Frontal cortex (tissue), 4 donors: ENCODE measurements at places on chromosomes 2 and 18.

DNA sequence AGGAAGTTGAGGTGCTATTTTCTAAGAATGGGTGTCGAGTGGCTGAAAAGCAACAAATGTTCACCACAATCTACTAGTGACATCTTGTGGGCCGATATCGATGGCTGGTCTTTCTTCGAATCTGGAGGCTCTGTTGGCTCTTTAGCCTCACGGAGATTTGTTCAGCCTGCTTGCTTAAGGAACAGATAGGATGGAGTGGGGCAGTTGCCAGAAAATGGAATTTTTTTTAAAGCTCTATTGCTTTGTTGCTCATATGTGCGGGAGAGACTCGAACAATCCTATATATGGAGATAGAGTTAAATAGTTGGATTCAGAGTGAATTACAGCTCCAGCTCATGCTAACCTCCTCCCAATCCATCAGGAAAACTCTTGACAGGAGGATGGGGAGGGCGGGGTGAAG lies 70.9 kb upstream of the LYPD6B start:
- DNase-seq = no peak

DNA sequence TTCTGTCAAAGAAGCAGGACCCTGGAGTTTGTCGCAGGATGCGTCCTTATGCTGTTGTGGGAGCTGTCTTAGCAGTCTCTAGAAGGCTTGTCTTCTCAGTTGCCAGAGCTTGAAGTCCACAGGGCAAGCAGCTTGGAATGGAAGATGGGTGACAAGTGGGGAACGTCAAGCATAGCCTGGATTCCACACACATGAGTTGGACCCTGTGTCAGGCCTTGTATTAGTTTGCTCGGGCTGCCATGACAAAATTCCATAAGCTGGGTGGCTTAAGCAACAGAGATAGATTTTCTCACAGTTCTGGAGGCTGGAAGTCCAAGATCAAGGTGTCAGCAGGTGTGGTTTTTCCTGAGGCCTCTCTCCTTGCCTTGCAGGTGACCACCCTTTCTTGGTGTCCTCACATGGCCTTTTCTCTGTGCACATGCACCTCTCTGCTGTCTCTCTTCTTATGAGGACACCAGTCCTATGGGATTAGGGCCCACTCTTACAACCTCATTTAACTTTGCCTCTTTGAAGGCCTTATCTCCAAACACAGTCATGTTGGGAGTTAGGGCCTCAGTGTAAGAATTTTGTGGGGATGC lies 51.3 kb downstream of the THNSL2 start:
- no peak for DNase-seq

GRCh38 chr2:199985625-199986207 lies 30.3 kb downstream of the MAIP1 start:
- no peak for DNase-seq

GRCh38 chr2:118830881-118831280 lies 16.6 kb downstream of the EN1 start:
- DNase-seq = no peak

DNA sequence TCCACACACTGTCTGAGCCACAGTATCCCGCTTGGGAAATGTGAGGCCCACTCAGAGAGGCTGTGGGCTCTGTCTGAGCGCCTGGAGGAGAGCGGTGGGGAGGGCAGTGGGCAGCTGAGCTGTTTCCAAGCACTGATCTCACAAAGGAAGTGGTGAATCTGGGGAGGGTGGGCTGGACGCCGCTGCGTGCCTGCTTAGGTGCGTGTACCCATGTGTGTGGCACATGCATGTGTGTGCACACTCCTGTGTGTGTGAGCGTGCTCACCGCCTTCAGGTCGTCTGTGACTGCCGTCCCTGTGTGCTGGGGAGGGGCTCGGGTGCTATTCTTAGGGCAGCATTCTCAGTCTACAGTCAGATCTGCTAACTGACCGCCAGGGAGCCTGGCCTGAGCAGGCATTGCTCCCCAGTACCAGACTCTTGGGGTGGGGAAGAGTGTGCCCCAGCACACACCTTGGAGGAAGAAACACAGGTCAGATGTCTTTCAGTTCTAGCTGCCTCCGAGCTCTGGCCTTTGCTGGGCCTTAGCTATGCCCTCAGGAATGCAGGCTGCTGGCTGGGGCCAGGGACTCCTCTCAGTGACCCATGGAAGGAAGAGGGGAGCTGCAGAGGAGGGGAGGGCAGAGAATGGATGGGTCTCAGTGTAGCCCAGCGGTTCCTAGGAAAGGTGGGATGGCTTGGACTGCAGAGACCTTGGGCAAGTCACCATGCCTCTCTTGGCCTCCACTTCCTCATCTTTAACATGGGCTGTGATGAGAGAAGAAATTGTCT lies 31.4 kb downstream of the KCNIP3 start:
- no peak for DNase-seq

DNA sequence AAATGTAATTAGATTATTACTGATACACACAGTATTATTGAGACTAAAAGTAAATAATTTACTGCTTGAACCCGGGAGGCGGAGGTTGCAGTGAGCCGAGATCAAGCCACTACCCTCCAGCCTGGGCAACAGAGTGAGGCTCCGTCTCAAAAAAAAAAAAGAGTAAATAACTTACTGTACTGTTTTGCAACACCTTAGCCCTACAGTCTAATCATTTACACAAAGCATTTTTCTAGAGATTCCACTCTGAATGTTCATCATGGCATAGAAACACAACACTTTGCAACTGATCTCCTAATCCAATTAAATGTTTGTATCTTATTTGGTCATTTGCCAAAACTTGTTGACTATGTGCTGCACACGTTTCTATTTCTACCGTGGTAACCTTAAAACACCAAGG lies 23.4 kb upstream of the RMP24 start:
- no peak for DNase-seq

DNA sequence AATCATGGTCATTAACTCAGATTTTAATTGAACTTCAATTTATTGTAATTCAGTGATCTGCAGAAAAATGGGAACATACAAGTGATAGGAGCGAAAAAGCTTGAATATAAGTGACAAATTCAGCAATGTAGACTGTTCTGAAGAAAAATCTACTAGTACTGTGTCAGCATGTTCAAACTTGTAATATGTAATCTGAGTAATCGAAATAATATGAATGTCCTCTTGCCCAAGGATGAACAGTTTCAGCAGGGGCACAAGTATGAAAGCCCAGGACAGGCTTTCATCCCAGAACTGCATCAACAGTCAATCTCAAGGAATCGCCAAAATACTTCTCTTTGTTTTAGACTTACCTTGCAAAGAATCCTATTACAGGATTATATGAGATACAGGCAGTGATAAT lies 1110.5 kb downstream of the LRP1B start:
- no peak for DNase-seq

DNA sequence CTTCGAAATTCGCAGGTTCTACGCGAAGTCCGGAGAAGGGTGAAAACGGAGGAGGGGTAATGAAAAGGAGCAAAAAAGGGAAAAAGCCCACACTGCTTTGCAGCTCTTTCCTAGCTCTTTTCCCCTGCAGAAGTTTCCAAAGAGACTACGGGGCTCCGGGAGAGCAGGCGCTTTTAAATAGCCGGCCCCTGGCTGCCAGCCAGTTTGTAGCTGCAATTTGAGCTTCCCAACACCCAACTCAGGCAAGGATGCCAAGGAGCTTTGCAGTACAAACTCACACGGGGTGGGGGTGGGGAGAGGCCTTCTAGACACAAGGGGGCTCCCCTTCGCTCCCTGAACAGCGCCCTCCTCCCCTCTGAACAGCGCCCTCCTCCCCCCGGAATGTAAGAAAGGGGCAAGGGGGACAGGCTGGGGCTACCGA lies at the start of gene IGFBP5:
Gene IGFBP5, minus strand, starts transcription at position 149 of the 421 bp plus-strand sequence. CDS start 774 bp downstream, outside the sequence.
- peak; percentile 38 for DNase-seq

- no peak for DNase-seq
These were observed 151.1 kb downstream of the GLI2 start for GRCh38 chr2:120886534-120887319.
